ENCODE measurements at places on chromosomes 3 and 15. TPM values are rescaled to one million over a fixed set of nuclear protein-coding genes. Genes with fewer than 3 reads are reported as not detected.

CD200 gene
- total RNA-seq, result 7.6 TPM

DNA sequence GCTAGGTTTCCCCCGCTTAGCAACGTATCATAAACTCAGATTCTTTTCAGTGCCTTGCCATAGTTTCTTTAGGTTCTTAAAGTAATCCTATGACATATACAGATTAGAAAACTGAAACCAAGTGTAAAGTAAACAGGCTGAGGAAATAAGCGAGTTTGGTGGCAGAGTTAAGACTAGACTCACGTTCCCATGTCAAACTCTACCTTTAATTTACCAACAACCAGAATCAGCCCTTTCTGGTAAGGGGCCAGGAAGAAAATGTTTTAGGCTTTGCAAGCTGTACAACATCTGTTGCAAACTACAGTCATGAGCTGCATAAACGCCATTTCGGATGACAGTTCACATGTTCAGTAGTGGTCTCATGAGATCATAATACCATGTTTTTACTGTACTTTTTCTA lies 128.0 kb upstream of the PRICKLE2 start:
- no peak for DNase-seq

AADACL2 gene
- total RNA-seq, result not detected

DNA sequence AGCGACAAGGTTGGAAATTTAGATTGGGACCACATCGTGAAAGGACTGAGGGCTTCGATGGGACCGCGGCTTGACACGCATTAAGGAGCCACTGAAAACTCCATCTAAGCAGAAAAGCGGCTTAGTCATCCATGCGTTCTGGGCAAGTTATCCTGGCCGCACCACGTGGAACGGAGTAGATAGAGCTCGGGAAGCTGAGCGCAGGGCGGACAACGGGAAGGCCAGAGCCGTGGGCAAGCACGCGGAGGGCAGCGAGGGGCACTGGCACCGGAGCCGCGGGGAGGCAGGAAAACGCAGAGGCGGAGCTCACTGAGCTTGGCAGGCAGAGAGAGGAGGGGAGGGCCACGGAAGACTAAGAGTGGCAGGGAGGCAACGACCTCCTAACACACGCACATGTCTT lies 61.3 kb upstream of the VGLL4 start:
- no peak for DNase-seq

CFAP161 gene
- total RNA-seq, result 0.21 TPM

- no peak for DNase-seq
Observed at GRCh38 chr15:75655931-75656330, 8.2 kb downstream of the SNX33 start.

- DNase-seq, result peak; percentile 11
Observed at GRCh38 chr15:101029971-101030661, 111.0 kb downstream of the LRRK1 start.

GRCh38 chr3:186052096-186052840 lies 56.6 kb downstream of the ETV5 start:
- no peak for DNase-seq

GRCh38 chr3:186466391-186466974 lies 77.7 kb downstream of the CRYGS start:
- DNase-seq, result no peak

IGDCC3 gene
- total RNA-seq, result not detected

DNA sequence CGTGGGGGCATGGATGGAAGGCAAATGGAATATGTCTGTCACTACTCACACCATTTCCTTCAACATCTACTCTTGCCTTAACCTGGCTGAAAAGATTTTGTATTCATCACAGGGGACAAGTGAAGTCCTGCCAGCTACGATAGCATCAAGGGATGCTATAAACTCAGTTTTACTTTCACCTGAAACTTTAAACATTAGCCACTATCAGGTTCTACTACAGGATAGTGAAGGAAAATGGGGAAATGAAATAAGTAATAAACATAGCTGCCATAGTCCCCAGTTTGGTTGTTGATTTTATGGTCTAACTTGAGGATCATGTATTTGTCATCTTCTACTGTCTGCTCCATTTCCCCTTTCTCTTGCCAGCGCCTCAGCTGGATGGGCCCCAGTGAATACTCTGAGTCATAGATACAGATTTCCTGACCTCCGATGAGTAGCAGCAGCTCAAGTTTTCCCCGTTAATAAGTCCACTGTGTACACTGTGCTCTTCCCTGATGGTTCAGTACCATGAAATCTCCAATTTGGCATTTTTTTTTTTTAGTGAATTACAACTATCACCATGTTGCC lies 338.2 kb upstream of the SLCO3A1 start:
- DNase-seq, result peak; percentile 29

DNA sequence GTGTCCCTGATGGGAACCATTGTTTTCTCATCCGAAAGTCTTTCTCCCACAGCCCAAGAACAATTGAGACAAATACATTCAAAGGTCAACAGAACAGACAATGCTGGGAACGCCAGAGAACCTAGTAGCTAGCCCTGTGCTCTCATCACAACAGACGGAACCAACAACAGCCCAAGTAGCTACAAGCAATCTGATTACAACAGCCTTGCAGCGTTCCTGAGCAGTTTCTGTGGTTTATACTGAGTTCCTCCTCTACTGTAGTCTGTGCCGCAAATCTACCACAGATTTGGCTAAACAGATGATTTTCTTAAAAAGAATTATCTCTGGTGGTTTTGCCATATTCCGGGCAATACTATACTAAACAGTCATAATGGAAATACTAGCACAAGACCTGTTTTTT lies 435.6 kb downstream of the MECOM start:
- no peak for DNase-seq

DNA sequence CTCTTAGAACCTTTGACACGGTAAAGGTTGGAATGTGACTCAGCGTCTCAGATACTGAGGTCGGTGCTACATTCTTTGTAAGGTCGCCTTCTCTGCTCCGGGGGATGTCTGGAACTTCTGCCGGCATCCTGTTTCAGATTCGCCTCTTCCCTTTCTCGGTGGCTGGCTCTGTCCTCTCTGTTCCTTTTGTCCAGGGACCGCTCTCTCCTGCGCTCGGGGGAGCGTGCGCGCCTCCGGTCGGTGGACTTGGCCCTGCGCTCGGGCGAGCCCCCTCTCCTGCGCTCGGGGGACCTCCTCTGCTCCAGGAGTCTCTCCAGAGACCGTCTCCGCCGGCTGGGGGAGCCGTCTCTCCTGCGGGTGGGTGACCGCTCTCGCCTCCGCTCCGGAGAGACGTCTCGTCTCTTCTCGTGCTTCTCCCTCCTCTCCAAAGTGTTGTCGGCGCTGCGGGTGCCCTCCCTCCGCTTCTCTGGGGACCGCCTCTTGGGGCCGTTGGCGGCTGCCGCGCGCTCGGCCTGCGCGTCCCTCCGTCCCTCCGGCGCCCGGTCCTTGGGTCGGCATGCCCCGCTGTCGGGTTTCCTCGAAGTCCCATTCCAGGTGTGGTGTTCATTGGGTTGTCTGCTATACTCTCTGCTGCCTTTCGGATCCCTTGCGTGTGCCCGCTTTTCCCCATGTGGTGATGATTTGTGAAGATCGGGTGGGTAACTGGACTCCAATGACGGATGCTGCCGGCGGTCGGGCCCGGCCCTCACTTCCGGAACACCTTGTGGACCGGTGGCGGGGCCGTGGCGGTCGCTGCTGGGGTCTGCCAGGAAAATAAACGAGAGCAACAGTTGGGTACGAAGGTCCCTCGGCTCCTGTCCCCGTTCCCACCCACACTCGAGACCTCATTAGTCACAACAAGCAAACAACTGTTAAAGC lies 668.8 kb upstream of the ADAMTS9 start:
- no peak for DNase-seq

EHHADH gene
- 32.7 TPM for total RNA-seq

TMEM207 gene
- total RNA-seq, result not detected

- peak; percentile 74 for DNase-seq
Observed at GRCh38 chr3:115814778-115815380, 191.6 kb downstream of the GAP43 start.

GRCh38 chr3:30048431-30048830 lies 558.0 kb upstream of the TGFBR2 start:
- no peak for DNase-seq
